ENCODE measurements at places on chromosomes 3 and 15. TPM values are rescaled to one million over a fixed set of nuclear protein-coding genes. Genes with fewer than 3 reads are reported as not detected.

DNA sequence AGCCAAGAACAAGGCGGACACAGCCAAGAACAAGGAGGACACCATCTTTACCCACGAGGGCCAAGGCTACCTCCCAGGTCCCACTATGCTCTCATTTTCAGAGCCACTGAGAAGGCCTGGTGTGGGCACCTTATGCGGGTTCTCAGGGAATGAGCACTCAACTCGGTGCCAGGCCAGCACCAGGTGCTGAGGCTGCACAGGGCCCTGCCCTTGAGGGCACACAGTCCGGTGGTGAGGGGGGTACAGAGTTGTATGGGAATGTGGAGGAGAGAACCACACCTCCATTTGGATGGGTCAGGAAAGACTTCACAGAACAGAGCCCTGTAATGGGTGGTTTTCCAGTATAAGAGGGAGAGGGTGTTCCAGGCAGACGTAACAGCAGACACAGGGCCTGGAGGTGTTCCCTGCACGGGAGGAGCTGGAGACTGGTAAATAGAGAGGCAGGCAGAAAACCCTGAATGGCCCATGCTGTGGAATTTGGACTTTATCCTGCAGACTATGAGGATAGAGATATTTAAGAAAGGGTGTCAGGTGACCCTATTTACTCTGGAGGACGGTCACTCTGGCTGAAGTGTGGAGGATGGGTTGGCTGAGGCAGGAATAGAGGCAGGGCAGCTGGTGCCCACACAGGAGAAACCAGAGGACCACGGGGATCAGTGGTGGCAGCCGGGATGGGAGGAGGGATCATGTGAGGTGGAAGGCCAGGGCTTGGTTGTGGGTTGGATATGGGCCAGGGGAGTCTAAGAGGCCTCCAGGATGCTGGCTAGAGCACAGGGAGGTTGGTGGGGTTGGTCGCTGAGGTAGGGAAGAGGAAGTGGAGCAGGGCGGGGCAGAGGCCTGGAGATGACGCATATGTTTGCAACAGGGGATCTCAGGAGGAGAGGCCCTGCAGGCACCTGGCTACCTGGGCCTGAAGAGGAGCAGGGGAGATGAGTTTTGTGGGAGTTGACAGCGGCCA lies 34.6 kb downstream of the CRABP1 start:
- no peak for DNase-seq
- H3K4me3 ChIP-seq, result no peak overlapping the region
- no peaks in the 10 kb centered on the region for H3K36me3 ChIP-seq
- no peaks in the 10 kb centered on the region for H3K27me3 ChIP-seq
- no peaks in the 10 kb centered on the region for H3K4me1 ChIP-seq
- no peak overlapping the region for H3K27ac ChIP-seq

DNAH12 gene
- 0.19 TPM for total RNA-seq

ACKR2 gene
- 0.51 TPM for total RNA-seq

GPR27 gene
- total RNA-seq, result 0.66 TPM

DNA sequence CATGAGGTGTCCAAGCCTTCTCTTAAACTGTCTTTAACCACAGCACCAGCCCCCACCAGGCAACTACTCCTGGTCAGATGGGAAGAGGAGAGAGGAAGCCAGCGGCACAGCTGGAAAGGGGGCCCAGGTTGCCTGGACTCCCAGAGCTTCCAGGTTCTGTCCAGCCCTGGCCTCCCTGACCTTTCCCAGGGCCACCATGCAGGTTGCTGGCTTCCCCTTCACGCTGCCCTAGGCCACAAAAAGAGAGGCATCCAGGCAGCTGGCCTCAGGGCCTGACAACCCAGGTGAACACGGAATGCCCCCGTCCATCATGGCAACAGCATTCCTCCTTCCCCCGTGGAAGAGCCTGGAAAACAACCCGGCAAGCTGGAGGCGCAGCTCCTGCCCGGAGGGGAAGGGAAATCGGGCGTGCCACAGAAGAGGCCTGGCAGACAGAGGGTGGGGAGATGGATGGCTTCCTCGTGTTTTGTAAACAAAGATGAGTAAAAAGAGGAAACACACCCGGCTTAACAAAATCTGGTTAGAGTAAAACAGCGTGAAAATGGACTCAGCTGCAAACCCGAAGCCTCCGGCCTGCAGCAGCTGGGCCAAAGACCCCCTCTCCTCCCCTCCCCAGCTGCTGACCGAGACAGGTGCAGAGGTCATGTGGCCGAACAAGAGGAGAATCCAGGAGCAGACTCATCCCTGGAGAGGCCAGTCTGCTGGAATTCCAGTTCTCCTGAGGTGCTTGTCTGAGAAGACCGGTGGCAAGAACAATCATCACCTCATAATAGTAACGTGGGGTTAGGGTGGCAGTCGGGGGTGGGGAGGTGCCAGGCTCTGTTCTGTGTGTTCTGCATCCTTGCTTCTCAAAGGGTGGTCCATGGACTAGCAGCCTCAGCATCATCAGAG lies 15.5 kb downstream of the BMF start:
- no peak overlapping the region for H3K27ac ChIP-seq
- DNase-seq, result no peak
- no peaks in the 10 kb centered on the region for H3K36me3 ChIP-seq
- no peaks in the 10 kb centered on the region for H3K27me3 ChIP-seq
- no peak overlapping the region for H3K4me3 ChIP-seq

- H3K4me1 ChIP-seq, result peaks cover 34% of the 10 kb centered on the region
- no peak for DNase-seq
- H3K27ac ChIP-seq, result no peak overlapping the region
- H3K27me3 ChIP-seq, result no peaks in the 10 kb centered on the region
- H3K4me3 ChIP-seq, result no peak overlapping the region
- H3K36me3 ChIP-seq, result no peaks in the 10 kb centered on the region
Observed at GRCh38 chr3:108780235-108780634, 23.0 kb upstream of the RETNLB start.

DNA sequence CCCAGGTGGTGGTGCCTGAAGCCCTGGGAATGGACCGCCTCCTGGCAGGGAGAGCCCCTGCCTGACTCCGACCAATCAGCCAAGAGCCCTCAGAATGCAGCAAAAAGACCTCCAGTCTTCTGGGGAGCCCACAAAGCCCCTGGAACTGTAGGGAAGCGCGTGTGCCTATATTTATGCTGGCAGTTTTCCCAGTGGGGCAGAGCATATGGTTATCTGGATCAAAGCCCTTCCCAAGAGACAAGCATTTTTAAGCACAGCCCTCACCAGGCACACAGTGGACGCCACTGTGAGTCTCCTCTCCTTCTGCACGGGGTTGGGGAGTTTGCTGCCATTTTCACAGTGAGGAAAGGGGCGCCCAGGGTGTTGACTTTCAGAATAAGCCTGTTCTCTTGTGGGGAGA lies 80.9 kb upstream of the RPL32 start:
- no peaks in the 10 kb centered on the region for H3K27me3 ChIP-seq
- no peak overlapping the region for H3K4me3 ChIP-seq
- no peak for DNase-seq
- peaks cover 27% of the 10 kb centered on the region for H3K36me3 ChIP-seq

DNA sequence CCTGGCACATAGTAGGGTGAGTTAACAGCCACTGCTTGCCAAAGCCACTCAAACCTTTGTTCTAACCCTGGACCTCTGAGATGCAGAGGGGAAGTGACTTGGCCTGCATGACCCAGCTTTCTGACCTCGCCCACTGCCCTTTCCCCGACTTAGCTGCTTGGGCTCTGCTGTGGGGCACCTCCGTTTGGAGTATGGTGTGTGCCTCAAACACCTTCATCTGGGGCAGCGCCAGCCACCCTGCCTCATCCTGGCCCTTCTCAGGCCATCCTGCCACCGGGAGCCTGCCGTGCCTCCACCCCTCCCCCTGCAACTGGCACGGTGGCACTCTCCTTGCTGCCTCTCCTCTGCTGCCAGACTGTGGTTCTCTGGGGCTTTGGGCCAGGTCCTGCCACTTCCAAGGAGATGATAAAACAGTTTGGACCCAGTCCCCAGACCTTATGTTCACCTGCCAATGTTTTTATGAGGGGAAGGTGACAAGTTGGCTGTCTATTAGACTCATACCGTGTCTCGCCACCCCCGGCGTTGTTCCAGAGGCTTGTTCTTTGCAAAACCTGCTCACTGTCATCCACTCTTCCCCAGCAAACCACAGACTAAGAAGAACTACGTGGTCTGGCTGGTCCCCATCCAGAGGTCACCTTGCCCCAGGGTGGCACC lies 32.2 kb downstream of the SLC6A6 start:
- H3K36me3 ChIP-seq, result no peaks in the 10 kb centered on the region
- no peak for DNase-seq

XCR1 gene
- not detected for total RNA-seq

EIF1B gene
- 35.6 TPM for total RNA-seq

DNA sequence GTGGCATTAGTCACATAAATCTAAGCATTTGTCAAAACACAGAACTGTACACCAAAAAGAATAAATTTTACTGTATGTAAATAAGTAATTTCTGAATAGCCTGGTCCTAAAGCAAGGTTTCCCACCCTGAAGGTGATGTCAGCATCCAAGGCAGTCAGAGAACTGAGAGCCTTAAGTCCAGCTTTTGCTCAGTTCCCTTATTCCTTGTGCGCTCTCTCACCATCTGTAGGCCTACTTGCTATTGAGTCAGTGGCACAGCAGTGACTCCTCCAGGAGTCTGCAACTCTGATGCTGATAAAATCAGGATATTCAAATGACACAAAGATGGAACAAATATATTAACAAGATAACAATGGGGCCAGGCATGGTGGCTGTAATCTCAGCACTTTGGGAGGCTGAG lies 22.3 kb downstream of the VPS39 start:
- H3K36me3 ChIP-seq, result peaks cover 89% of the 10 kb centered on the region
- no peaks in the 10 kb centered on the region for H3K4me1 ChIP-seq
- no peak overlapping the region for H3K4me3 ChIP-seq
- DNase-seq, result no peak
- H3K27me3 ChIP-seq, result no peaks in the 10 kb centered on the region

DNA sequence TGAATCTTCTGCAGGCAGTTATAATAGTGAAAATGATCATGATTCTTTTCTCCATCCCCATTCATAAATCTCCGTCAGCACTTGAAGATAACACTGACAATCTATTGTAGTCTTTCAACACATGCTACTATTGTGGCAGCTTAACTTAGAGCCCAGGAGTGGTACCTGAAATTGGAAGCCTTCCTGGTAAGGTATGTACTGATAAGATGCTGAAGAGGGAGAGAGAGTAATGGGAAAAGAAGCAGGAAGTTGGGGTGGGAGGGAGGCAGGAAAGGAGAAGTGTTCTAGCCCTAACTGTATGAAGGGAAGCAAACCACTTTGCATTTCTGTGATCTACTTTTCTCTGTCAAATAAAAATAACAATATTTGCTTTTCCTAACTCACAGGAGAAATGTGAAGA lies 197.4 kb upstream of the RORA start:
- no peak overlapping the region for H3K4me3 ChIP-seq
- no peaks in the 10 kb centered on the region for H3K27me3 ChIP-seq
- H3K4me1 ChIP-seq, result no peaks in the 10 kb centered on the region
- no peaks in the 10 kb centered on the region for H3K36me3 ChIP-seq
- no peak overlapping the region for H3K27ac ChIP-seq
- no peak for DNase-seq

PLEKHO2 gene
- 52.3 TPM for total RNA-seq

ESYT3 gene
- 0.32 TPM for total RNA-seq

SCN11A gene
- total RNA-seq, result 0.19 TPM

DNA sequence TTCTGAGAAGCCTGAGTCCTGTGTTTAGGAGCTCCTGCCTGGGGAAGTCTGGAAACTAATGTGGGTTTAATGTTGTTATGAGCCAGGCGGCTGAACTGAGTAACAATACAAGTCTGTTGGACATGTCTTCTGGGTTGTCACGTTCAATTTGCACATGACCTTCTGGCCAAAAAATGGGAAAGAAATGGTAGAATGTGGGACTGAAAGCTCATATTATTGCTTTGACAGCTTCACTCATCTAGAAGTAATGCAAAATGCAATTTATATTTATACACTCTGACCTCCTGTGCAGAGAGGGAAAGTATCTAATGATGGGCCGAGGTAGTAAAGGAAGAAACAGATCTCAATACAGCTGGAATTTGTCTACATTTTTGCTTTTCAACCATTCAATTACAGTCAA lies 75.8 kb downstream of the NR2F2 start:
- H3K27ac ChIP-seq, result no peak overlapping the region
- peaks cover 3% of the 10 kb centered on the region for H3K27me3 ChIP-seq
- H3K4me3 ChIP-seq, result no peak overlapping the region
- no peaks in the 10 kb centered on the region for H3K4me1 ChIP-seq

DNA sequence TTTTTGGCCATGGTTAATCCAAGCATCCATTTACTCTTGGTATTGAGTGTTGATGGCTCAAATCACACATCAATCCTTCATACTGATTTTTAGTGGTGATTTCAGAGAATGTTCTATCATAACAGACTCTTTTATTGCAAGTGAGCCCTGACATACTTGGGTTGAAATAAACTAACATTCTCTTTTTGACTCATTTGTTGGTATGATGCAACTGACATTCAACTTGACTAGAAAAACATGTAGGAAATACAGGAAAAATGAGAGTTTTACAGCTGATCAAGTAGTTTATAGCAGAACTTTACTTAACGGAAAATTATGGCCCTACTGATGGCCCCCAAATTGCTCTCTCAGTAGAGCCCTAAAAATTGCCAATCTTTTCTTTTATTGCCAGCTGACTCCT lies 173.9 kb upstream of the CD96 start:
- H3K36me3 ChIP-seq, result no peaks in the 10 kb centered on the region
- no peak for DNase-seq
- H3K4me1 ChIP-seq, result no peaks in the 10 kb centered on the region
- H3K27me3 ChIP-seq, result no peaks in the 10 kb centered on the region
- no peak overlapping the region for H3K27ac ChIP-seq
- H3K4me3 ChIP-seq, result no peak overlapping the region

GRCh38 chr3:52722491-52722890 lies 16.6 kb downstream of the SPCS1 start:
- H3K4me3 ChIP-seq, result no peak overlapping the region
- no peaks in the 10 kb centered on the region for H3K27me3 ChIP-seq
- DNase-seq, result no peak

SPRED1 gene
- total RNA-seq, result 0.72 TPM

POLQ gene
- total RNA-seq, result 0.17 TPM

MINDY2 gene
- 16.6 TPM for total RNA-seq

- H3K4me1 ChIP-seq, result no peaks in the 10 kb centered on the region
- H3K36me3 ChIP-seq, result no peaks in the 10 kb centered on the region
- H3K27ac ChIP-seq, result no peak overlapping the region
- no peaks in the 10 kb centered on the region for H3K27me3 ChIP-seq
Observed at GRCh38 chr3:49434731-49435130, 5.6 kb upstream of the NICN1 start.

GRCh38 chr3:186746008-186746407 lies 28.8 kb downstream of the KNG1 start:
- H3K36me3 ChIP-seq, result no peaks in the 10 kb centered on the region
- H3K4me3 ChIP-seq, result no peak overlapping the region
- no peaks in the 10 kb centered on the region for H3K27me3 ChIP-seq

DNA sequence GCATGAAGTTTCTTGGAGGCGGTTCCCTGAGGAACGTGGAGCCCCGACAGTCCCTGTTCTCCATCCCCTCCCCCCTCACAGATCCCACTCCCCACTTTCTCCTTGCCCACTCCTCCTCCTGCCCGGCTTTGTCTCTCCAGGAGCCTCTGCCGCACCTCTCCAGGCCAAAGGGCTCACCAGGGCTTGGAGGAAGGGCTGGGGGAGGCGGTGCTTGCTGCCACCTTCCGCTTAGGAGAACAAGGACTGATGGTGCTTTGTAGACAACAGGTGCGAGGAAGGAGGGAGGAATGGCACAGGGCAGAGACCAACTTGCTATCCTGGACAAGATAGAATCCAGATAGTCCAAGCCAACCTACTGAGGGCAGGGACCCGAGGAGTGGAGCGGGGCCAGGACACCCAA lies 103.5 kb upstream of the SMAD3 start:
- H3K27me3 ChIP-seq, result no peaks in the 10 kb centered on the region
- no peak overlapping the region for H3K4me3 ChIP-seq
- no peak for DNase-seq
- H3K4me1 ChIP-seq, result no peaks in the 10 kb centered on the region
- no peak overlapping the region for H3K27ac ChIP-seq
- no peaks in the 10 kb centered on the region for H3K36me3 ChIP-seq

ZNF654 gene
- total RNA-seq, result 25.4 TPM
